ENCODE measurements at places on chromosomes 6 and 20. TPM values are rescaled to one million over a fixed set of nuclear protein-coding genes. Genes with fewer than 3 reads are reported as not detected.
A peak's percentile ranks its signal among the peaks of the same experiment; 100 is the strongest.

GRCh38 chr20:47668313-47669151 lies 116.7 kb downstream of the SULF2 start:
- DNase-seq = no peak

- DNase-seq = no peak
Observed at GRCh38 chr6:114218437-114219340, 124.1 kb downstream of the HS3ST5 start.

GRCh38 chr6:47032974-47033765 lies 9.0 kb downstream of the ADGRF1 start:
- peak; percentile 12 for DNase-seq

- no peak for DNase-seq
Observed at GRCh38 chr20:29878281-29878741, 1379.2 kb upstream of the DEFB115 start.

The PHACTR2 gene
- 107 TPM for total RNA-seq

Data from hepatocyte (in vitro differentiated cells).